Stimulated activated CD4-positive, alpha-beta T cell treated with anti-CD3 and anti-CD28 coated beads, Interleukin-15, amount 100 ng/mL, for 1 hour (primary cell): ENCODE measurements at places on chromosomes 5 and 9.

DNA sequence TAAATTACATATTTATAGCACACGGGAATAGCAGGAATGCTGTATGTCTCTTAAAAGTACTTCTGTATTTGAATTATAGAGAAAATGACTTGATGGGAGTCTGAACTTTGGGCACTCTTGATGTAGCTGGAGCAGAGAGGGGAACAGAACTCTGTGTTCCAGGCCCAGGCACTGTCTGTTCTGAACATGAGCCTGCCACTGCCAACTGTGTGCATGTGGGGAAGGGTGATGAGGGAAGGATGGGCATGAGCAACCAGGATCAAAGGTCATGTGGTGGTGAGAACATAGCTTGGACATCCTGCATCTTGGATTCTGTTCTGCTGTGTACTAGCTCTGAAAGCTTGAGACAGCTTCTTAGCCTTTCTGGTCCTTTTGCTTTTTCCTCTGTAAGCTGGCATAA lies 16.4 kb upstream of the ZBED3 start:
- DNase-seq, result no peak

DNA sequence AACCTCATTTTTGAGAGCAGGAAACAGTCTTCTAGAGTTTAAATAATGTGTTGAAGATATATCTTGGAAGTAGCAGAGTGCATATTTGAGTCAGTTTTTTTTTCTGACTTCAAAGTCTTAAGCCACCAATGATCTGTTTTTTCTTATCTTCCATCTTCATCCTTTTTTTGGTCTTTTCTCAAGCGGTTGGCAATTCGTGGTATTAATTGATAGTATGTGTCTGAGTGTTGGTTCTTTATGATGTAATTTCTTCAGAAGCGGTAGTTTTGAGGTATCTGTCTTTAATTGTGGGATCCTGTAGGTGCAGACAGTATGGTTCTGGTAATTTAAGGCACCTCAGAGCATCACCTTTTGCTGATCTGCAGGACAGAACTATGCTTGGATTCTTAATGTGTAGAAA lies 3.9 kb downstream of the CSNK1G3 start:
- no peak for DNase-seq

DNA sequence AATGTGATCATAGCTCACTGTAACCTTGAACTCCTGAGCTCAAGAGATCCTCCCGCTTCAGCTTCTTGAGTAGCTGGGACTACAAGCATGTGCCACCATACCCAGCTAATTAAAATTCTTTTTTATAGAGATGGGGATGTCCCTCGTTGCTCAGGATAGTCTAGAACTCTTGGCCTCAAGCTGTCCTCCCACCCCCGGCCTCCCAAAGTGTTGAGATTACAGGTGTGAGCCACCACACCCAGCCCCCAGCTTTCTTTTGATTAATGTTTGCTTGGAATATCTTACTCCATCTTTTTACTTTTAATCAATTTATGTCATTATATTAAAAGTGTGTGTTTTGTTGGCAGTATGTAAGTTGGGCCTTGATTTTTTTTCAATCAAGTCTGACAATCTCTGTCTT lies 59.4 kb upstream of the EXOC3 start:
- DNase-seq, result no peak

DNA sequence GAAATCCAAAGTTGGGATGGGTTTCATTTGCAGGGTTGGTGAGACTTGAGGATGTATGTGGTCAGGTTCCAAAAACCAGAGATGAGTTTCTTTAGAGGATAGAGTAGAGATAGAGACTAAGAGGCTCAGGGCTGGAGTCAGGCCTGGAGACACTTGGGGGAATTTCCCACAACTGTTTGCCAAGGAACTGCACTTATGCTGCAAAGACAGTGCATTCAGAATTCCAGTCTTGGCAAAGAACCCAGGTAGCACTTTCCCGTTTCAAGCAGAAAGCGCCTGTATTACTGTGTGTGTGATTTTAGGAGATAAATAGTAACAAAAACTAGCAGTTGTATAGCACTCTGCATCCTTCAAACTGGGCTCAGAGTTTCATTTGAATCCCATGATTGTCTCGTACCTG lies 55.4 kb downstream of the SNCAIP start:
- DNase-seq, result no peak

GRCh38 chr5:6389397-6389796 lies 11.1 kb upstream of the MED10 start:
- DNase-seq, result no peak

DNA sequence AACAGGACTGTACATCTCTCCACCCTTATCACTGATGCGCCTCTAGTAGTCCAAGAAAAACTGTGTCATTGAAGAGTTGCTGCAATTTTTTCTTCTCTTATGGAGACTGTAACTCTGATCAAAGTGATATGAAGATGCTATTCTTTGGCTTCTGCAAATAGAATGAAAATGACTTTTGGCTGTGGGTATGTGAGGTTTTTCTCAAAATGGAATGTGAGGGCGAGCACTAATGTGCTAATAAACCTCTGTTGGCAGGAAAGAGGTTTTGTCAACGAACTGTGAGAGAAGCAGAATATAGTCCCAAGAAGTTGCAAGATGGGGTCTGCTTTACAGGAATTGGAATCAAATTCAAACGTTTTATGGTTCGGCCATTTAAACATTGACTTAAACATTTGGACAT lies 252.0 kb upstream of the GAS1 start:
- DNase-seq, result no peak

GRCh38 chr9:11968631-11969030 lies 724.6 kb upstream of the TYRP1 start:
- DNase-seq, result no peak

- DNase-seq, result no peak
Observed at GRCh38 chr5:34042321-34042720, 692 bp downstream of the C1QTNF3 start.

DNA sequence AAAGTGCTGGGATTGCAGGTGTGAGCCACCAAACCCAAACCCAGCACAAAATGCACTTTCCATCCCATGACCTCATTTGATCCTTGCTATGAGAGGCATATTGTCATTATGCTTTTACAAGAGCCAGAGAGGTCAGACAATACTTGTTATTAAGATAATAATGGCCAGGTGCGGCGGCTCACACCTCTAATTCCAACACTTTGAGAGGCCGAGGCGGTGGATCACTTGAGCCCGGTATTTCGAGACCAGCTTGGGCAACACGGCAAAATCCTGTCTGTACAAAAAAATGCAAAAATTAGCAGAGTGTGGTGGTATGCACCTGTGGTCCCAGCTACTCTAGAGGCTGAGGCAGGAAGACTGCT lies 55.9 kb upstream of the IL17B start:
- DNase-seq, result no peak

DNA sequence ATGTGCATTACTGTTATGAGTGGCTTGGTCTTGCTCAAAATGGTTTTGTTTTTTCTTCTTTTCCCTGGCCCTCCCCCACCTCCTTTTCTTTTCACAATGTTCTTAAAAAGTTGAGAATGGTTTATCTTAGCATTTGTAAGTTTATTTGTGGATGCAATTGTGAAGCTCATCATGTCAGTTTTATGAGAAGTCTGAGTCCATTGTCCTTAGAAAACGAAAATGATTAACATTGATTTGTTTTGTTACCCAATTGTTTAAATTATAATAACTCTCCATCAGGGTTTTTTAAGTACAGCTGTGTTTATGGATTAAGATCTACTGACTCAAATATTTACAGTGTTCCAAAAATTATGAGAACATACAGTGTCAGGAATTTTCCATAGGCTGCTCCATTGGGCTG lies 511.3 kb upstream of the PAPPA start:
- DNase-seq, result no peak

DNA sequence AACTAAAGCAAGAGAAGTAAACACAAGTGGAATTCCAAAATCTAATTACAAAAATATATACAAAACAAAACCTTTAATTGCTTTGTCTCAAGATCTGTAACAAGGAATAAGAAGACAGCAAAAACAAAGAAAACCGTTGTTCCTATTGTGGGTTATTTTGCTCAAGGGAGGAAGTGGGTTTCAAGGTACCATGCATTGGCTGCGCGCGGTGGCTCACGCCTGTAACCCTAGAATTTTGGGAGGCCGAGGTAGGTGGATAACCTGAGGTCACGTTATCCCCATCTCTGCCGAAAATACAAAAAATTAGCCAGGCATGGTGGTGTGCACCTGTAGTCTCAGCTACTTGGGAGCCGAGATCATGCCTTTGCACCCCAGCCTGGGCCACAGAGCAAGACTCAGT lies 12.1 kb upstream of the IQGAP2 start:
- no peak for DNase-seq

GRCh38 chr9:89058906-89059305 lies 67.6 kb downstream of the S1PR3 start:
- DNase-seq, result no peak

- no peak for DNase-seq
Observed at GRCh38 chr9:78989031-78989658, 582.6 kb upstream of the TLE4 start.

DNA sequence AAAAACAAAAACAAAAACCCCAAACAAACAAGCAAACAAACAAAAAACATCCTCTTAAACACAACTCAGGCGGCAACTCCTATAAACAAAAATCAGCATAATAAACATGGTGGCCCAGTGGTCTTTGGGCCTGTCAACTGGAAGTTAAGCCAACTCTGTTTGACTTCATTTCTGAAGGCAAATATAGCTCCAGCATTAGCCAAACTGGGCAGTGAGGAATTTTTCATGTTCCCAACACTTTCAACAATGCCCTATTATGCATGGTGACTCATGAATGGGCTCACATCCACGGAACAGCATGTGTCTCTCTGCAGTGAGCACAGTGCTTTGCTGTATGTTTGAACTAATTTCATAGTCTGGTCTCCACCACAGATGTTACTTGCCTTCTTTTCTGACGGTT lies 143.9 kb upstream of the STC2 start:
- no peak for DNase-seq

- DNase-seq, result no peak
Observed at GRCh38 chr5:127567026-127567768, 49.8 kb downstream of the PRRC1 start.
